Activated naive CD4-positive, alpha-beta T cell treated with Interleukin-2 at 50 U/mL for 16 hours (primary cell): ENCODE measurements at places on chromosomes 6 and 20.
A peak's percentile ranks its signal among the peaks of the same experiment; 100 is the strongest.

- DNase-seq, result no peak
Measured at GRCh38 chr20:42920776-42921175, 268.9 kb downstream of the PTPRT start.

GRCh38 chr6:140071601-140072062 is 697.2 kb upstream of the CITED2 start:
- no peak for DNase-seq

DNA sequence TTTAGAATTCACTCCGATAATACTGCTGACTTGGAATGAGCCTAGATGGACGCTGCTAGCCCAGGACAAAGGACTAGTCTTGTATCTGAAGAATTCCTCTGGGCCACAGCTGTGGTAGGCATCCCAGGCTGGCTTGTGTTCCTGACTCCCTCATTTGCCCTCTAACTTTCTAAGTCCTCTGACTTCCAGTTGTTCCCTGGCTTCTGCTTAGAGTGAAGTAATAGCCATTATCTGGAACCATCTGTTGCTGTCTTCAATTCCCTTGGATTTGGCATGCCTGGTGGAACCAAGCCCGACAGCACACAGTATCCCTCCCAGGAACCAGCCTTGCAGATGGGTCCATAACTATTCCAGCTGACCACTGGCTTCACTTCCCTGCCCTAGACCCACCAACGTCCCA is 376.0 kb downstream of the SYNE1 start:
- no peak for DNase-seq

DNA sequence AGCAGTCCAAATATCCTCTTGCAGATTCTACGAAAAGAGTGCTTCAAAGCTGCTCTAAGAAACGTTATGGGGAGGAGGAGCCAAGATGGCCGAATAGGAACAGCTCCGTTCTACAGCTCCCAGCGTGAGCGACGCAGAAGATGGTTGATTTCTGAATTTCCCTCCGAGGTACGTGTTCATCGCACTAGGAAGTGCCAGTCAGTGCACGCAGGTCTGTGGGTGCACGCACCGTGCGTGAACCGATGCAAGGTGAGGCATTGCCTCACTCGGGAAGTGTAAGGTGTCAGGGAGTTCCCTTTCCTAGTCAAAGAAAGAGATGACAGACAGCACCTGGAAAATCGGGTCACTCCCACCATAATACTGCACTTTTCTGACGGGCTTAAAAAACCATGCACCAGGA is 272.1 kb upstream of the DEFB115 start:
- no peak for DNase-seq

DNA sequence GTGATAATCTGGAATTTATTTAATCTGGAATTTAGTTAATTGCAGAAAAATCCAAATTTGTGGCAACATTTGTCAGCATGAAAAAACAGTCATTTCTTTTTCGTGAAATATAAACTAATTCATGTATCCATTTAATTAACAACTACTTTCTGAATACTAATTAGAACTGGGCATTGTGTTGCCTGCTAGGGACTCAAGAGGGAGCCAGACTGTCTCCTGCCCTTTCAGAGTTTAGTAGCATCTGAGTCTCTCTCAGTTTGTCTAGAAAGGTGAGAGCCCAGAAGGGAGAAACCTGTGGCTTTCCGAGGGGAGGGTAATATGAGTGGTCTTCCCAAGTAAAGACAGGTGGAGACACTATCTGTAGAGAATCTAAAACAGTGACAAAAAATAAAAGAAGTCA is 210.9 kb upstream of the HDDC2 start:
- no peak for DNase-seq

- DNase-seq, result no peak
Measured at GRCh38 chr20:64143018-64143801, 21.0 kb upstream of the MYT1 start.

DNA sequence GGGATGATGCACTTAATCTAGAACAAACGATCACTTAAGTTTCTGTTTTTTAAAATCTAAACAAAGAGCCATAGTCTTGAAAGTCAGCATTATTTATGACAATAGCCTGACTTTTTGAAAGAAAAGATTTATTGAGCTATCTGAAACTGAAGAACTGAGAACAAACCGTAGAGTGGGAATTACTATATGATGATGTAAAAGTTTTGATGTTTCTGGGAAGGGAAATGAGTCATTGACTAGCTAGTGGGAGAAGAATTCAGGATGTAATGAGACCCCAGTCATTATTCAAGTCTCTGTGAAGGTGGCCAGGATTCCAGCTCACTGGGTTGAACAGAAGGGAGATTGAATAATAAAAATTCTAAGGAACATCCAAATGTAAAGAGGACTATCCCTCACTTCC is 83.4 kb upstream of the FABP7 start:
- no peak for DNase-seq

- no peak for DNase-seq
Measured at GRCh38 chr6:38024908-38025307, 205.4 kb downstream of the ZFAND3 start.

GRCh38 chr6:98839781-98840361 is 5.5 kb downstream of the POU3F2 start:
- no peak for DNase-seq

GRCh38 chr6:113734982-113735381 is 122.2 kb upstream of the MARCKS start:
- no peak for DNase-seq

- no peak for DNase-seq
Measured at GRCh38 chr20:44106615-44107014, 80.4 kb downstream of the JPH2 start.

GRCh38 chr6:106510090-106510970 is 119.0 kb downstream of the RTN4IP1 start:
- DNase-seq, result peak; percentile 71

GRCh38 chr6:142771162-142771561 is 173.8 kb downstream of the HIVEP2 start:
- no peak for DNase-seq

- DNase-seq, result no peak
Measured at GRCh38 chr6:24902782-24903181, 33.0 kb downstream of the RIPOR2 start.

- no peak for DNase-seq
Measured at GRCh38 chr6:130520221-130520620, 154.4 kb downstream of the TMEM200A start.

DNA sequence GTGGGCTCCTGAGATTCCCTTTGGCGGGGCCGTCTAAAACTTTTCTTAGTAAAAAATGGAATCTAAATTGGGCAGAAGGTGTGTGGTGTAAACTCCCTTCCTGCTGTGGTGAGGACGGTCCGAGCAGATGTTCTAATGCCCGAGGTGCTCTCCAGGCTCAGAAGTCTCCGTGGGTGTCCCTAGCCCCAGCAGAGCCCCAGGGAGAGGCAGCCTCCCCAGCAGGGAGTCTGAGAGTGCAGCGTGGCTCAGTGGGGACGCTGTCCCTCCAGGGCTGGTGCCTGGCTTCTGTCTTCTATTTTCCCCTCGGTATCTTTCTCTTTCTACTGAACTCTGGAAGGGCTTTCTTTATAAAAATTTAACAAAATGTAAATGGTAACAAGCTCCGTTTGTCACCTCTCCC is 208.2 kb downstream of the SMOC2 start:
- DNase-seq, result no peak

GRCh38 chr20:38828514-38829295 is 23.2 kb downstream of the PPP1R16B start:
- DNase-seq, result no peak

DNA sequence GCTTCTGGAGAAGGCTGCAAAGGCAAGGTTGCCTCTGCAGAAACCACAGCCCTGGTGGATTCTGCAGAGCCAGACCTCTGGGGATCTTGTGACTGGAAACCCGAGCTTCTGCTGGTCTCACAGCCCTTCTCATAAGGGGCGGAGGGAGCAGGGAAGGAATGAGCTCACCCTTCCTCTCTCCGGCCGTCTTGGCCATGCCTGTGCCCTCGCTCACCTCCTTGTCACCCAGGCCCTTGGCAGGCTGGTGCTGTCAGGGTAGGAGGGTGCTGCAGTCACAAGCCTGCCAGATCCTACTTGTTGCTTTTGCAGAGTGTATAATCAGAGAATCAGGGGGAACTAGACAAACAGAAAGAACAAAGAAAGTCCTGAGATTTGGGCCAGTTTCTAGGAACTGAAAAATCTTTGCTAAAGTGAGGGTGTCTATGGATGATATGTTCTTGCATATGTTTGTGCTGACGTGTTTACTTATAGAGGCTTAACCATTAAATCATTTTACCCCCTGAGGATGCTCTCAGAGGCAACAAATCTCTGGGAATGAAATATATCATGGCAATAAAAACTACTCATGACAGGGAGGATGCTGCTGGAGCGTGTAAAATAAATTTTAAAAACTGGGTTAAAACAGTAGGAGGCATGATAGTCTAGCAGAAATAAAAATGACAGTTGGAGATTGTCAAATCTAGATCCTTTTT is 244.9 kb upstream of the SOX4 start:
- no peak for DNase-seq

DNA sequence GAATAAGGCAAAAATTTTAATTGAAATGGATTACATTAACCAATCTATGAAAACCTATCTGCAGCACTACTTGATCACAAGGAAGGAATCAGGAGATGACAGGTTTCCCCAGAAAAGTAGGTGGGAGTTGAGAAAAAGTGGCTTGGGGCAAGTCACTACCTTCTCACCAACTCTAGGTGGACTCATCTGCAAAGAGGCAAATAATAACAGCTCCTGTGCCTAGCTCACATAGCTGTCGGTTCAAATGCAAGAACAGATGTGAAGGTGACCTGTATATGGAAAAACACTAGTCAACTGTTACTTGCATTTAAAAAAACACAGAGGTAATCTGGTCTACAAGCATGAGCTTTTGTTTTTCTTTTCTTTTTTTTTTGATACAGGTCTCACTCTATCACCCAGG is 67.2 kb downstream of the POPDC3 start:
- DNase-seq, result no peak

DNA sequence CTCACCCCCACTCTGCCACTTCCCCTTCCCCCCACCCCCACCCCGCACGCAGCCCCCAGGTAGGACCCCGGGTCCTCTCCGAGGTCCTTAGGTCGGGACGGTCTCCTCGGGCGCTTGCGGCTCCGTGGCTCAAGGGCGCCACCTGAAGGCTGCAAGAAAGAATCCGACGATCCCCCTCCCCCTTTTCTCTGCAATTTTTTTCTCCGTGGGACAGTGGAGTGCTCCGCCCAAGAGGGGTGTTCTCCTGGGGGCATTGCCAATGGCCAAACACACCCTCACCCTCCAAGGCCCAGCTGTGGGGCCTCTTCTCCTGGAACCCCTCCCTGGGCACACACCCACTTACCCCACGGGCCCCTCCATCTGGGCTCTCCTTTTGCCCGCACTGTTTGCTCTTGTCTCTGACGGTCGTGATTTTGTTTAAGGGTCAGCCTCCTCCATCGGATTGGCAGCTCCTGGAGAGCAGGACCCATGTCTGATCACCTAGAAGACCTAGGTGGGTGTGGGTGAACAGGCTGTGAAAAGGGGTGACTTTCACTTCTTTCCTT is 1.1 kb upstream of the TMEM74B start:
- DNase-seq, result peak; percentile 43

DNA sequence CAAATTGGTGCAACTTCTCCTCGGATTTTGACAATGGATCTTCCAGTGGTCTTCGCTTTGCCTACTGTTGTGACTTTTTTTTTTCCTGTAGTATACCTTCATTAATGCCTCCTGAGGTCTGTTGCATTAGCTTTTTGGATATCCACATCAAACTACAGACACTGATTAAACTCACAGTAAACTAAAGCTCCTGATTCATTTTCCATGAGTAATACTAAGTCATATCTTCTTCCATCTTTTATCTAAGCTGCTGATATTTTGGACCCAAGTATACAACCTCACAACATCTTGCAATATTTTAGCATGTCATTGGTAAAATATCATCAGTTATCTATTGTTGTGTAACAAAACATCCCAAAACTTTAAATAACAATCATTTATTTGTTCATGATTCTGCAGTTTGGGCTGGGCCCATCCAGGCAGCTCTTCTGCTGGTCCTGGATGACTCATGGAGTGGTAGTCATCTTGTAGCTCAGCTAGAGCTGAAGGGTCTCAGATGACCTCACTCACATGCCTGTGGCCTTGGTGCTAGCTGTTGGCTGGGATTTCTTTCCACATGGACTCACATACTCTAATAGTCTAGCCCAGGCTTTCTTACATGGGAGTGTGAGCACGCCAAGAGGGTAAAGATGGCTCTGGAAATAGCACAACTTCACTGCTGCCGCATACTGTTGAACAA is 78.3 kb upstream of the SRSF6 start:
- no peak for DNase-seq

- DNase-seq, result no peak
Measured at GRCh38 chr6:136611746-136612145, 61.5 kb upstream of the MAP7 start.

DNA sequence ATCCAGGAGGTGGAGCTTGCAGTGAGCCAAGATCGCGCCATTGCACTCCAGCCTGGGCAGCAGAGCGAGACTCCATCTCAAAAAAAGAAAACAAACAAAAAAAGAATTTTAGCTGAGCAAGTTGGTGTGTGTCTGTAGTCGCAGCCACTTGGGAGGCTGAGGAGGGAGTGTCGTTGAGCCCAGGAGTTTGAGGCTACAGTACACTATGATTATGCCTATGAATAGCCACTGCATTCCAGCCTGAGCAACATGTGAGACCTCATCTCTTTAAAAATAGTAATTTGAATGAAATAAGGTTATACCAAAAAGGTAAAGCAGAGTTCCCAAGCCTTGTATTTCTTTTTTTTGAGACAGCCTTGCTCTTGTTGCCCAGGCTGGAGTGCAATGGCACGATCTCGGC is 19.8 kb downstream of the MTRES1 start:
- no peak for DNase-seq

DNA sequence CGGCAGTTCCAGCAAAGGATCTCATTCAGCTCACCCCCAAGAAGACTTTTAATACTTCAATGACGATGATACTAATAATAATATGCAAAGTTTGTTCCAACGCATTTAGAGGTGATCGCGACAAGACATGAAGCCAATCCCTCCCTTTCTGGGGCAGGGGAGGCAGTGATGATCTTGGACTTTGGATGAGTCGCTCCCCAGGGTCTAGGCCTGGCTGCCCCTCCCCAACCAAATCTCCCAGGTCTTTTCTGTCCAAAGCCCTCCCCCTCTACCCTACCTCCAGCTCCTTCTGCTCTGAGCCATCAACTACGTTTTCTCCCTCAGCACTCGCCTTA is 33.9 kb downstream of the HLA-A start:
- DNase-seq, result no peak
